Dorsolateral prefrontal cortex (tissue), 122 donors: ENCODE measurements at places on chromosomes 5 and 9. TPM values are rescaled to one million over a fixed set of nuclear protein-coding genes. Genes with fewer than 3 reads are reported as not detected.

DNA sequence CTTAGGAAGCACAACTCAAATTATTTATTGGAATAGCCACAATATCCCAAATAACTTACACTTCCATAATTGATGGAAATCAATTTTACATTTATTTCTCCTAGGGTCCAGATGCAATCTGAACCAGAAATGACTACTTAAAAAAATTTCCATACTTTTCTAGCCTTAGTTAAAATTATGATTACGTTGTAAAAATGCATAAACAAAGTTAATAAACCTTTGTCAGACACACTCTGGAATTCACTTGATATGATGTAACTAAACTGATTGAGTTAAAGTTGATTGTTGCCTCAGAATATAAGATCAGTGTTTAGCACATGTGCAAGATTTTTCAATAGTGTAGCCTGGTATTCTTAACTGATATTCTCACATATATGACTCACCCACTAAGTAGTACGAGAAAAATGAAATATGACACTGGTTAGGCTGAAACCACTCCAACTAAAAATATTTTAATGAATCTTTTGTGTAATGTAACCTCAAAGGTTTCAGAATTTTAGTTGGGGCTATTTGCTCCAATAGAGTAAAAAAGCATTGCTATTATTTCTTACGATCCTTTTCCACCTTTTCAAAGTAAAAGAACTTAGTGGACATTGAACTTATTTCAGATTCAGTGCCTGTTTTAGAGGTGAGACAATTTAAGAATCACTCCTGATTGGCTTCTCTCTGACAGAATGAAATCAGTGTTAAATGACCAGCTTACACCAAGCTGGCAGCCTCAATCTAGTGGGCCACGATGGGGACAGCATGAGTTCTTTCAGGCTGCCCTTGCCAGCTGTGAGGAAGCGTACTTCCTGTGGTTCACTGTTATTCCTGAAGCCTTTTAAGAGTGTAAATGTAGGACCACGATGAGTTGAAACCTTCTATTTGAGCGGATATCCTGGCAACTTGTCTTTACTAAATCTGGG lies 277.2 kb upstream of the CDH9 start:
- DNase-seq, result no peak

DNA sequence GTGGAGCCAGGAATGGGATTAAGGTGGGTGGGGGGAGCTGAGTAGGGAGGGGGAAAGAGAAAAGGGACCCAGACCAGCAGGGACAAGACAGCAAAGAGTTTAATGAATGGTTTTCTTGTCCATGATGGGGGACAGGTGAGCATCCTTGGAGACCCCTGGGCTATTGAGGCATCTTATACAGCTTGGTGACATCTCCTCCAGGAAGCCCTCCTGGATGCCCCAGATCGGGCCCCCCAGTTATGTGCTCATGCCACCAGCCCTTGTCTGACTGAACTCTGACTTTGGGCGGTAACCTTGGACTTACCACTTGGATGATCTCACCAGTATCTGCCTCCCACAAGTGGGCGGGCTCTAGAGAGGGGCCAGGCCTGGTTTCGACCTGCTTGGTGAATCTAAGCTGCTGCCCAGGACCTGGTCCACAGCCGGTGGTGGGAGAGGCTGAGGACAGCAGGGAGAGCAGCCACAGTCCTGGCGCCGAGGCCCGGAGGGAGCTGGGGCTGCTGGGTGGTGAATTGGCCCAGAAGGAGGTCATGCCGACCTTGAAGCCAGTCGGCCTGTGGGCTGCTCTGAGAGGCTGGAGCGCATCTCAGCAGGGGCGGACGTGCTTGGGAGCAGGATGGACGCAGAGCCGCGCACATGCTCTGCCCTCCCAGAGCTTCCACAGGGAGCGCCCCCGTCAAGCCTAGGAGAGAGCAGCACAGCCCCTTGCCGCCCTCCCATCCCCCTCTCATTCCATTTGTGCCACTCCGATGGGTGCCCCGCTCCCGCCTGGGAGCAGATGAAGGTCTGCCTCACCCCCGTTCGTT lies 36.2 kb downstream of the UNC5A start:
- no peak for DNase-seq

Gene CDX1
- 0.41 TPM for total RNA-seq

Gene LPCAT1
- total RNA-seq, result 42.3 TPM
